ENCODE measurements at places on chromosomes 2 and 18. TPM values are rescaled to one million over a fixed set of nuclear protein-coding genes. Genes with fewer than 3 reads are reported as not detected.

SP140 gene
- 0.35 TPM for total RNA-seq

DNA sequence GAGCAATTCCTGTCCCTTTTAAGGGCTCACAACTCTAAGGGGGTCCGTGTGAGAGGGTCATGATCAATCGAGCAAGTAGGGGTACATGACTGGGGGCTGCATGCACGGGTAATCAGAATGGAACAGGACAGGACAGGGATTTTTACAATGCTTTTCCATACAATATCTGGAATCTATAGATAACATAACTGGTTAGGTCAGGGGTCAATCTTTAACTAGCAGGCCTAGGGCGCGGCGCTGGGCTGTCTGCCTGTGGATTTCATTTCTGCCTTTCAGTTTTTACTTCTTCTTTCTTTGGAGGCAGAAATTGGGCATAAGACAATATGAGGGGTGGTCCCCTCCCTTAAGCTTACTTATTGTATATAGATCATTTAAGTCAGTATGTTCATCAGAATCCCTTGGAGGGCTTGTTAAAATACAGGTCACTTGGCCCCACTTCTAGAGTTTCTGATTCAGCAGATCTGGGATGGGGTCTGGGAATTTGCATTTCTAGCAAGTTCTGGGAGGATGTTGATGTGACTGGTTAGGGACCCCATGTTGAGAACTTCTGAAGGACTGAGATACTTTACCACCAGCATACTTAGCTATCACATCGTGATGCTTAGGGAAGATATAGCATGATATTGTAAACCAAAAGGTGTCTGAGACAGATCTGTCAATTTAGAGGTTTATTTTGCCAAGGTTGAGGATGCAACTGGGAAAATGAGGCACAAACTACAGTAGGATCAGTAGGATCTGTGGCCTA is 2.8 kb upstream of the INPP4A start:
- H3K4me1 ChIP-seq = peaks cover 13% of the 10 kb centered on the region
- no peaks in the 10 kb centered on the region for H3K36me3 ChIP-seq
- DNase-seq = no peak
- H3K4me3 ChIP-seq = no peak overlapping the region

DNA sequence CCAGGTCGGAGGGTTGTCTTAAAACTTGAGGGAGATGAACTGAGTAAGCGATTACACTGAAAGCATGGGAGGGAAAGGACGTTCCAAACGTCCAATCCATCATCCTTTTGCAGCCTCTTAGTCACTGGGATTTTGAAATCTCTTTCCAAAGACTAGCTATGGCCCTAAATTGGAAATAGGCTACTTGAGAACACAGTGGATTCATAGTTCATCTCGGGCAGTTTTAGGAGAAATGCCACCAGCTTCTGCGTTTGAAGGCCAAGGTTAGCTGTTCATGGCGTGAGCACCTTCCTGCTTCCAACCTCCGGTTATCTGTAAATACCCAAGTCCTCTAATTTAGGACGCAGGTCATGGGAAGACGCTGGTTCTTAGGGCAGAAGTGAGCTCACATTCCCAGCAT is 821 bp upstream of the EML6 start:
- peak overlapping the region; percentile 70 for H3K4me3 ChIP-seq
- peak; percentile 35 for DNase-seq
- H3K27ac ChIP-seq = peak overlapping the region; percentile 56
- H3K4me1 ChIP-seq = peaks cover 15% of the 10 kb centered on the region
- H3K27me3 ChIP-seq = peaks cover 30% of the 10 kb centered on the region
- H3K36me3 ChIP-seq = no peaks in the 10 kb centered on the region

- H3K4me3 ChIP-seq = no peak overlapping the region
- no peaks in the 10 kb centered on the region for H3K27me3 ChIP-seq
- no peak for DNase-seq
- H3K36me3 ChIP-seq = no peaks in the 10 kb centered on the region
- no peak overlapping the region for H3K27ac ChIP-seq
Measured at GRCh38 chr2:24438106-24438505, 52.9 kb upstream of the NCOA1 start.

DNA sequence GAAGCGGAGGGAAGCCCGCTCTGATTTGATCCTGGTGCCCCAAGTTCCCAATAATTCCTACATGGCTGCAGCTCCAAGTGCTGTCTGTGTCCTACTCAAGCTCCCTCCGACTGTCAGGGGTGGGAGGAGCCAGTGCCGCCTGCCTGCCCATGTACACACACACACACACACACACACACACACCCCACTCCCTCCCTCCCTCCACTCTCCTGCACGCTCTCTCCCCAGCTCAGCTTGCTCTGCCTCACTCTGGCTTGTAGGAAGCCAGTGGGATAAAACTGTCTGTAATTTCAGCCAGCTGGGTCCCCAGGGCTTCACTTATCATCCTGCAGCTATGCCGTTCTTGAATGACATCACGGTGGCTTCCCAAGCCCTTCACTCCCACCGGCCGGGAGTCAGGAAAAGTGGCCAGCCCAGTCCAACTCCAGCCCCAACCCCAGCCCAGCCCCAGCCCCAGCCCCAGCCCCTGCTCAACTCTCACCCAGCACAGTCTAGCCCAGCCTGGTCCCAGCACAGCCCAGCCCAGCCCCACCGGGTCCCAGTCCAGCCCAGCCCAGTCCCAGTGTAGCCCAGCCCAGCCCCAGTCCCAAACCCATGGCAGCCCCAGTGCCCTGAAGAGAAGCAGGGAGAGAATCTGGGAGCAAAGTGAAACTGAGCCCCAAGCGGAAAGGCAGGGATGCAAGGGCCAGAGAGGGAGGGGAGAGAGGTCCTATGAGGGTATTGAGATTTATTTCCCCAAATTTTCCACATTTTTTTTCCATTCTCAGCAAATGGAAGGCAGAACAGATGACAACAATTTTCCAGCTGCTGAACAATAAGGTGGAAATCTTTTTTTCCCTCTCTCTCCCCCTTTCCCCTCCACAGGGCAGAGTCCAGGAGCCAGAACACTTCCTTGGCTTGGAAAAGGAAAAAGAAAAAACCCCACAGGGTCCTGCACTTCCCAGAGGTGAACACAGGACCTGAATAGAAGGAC is 144.0 kb downstream of the TNS1 start:
- H3K4me1 ChIP-seq = no peaks in the 10 kb centered on the region
- H3K4me3 ChIP-seq = no peak overlapping the region
- DNase-seq = peak; percentile 19
- H3K36me3 ChIP-seq = no peaks in the 10 kb centered on the region

GRCh38 chr2:217799563-217800432 is 203.0 kb downstream of the TNS1 start:
- H3K4me3 ChIP-seq = no peak overlapping the region
- no peaks in the 10 kb centered on the region for H3K36me3 ChIP-seq
- H3K27ac ChIP-seq = no peak overlapping the region
- H3K4me1 ChIP-seq = peaks cover 12% of the 10 kb centered on the region
- DNase-seq = no peak

NOSTRIN gene
- 50.9 TPM for total RNA-seq

SH3RF3 gene
- 0.02 TPM for total RNA-seq

SERPINB13 gene
- total RNA-seq = not detected

GRCh38 chr18:39909706-39910105 is 2045.3 kb upstream of the PIK3C3 start:
- no peaks in the 10 kb centered on the region for H3K27me3 ChIP-seq
- no peak overlapping the region for H3K27ac ChIP-seq
- no peaks in the 10 kb centered on the region for H3K4me1 ChIP-seq
- no peaks in the 10 kb centered on the region for H3K36me3 ChIP-seq
- H3K4me3 ChIP-seq = no peak overlapping the region
- DNase-seq = no peak

DNA sequence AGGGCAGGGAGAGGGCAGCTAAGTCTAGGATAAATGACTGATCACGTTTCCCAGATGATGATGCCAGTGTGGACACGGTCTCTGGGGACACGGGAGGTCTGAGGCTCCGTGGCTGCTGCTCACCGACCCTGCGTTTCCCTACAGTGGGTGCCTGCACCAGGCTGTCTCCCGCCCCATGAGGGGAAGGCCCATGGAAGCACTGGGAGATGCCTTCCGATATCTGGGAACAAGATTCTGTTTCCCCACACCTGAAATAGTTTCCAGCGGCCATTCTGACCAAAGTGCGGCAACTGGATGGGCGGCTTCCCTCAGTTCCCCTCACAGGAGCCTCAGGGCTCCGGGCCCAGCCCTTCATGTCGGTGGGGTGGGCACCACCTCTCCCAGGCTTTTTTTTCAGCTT is 83.1 kb downstream of the EDAR start:
- H3K4me3 ChIP-seq = no peak overlapping the region
- H3K36me3 ChIP-seq = no peaks in the 10 kb centered on the region
- DNase-seq = no peak

- peak; percentile 19 for DNase-seq
- no peaks in the 10 kb centered on the region for H3K36me3 ChIP-seq
- no peaks in the 10 kb centered on the region for H3K27me3 ChIP-seq
- H3K27ac ChIP-seq = no peak overlapping the region
- no peaks in the 10 kb centered on the region for H3K4me1 ChIP-seq
Measured at GRCh38 chr2:136141510-136142149, 23.7 kb upstream of the CXCR4 start.

GRCh38 chr2:173511357-173511756 is 156.7 kb downstream of the CDCA7 start:
- peaks cover 7% of the 10 kb centered on the region for H3K27me3 ChIP-seq
- no peak overlapping the region for H3K27ac ChIP-seq
- H3K4me1 ChIP-seq = no peaks in the 10 kb centered on the region
- H3K36me3 ChIP-seq = no peaks in the 10 kb centered on the region
- DNase-seq = no peak

- H3K27me3 ChIP-seq = peaks cover 23% of the 10 kb centered on the region
- no peak for DNase-seq
- no peak overlapping the region for H3K27ac ChIP-seq
- no peaks in the 10 kb centered on the region for H3K36me3 ChIP-seq
Measured at GRCh38 chr18:22213333-22213973, 44.1 kb downstream of the GATA6 start.

- no peaks in the 10 kb centered on the region for H3K36me3 ChIP-seq
- no peak overlapping the region for H3K4me3 ChIP-seq
- DNase-seq = no peak
- no peaks in the 10 kb centered on the region for H3K4me1 ChIP-seq
- no peaks in the 10 kb centered on the region for H3K27me3 ChIP-seq
Measured at GRCh38 chr18:62730941-62731340, 15.6 kb downstream of the PHLPP1 start.

DNA sequence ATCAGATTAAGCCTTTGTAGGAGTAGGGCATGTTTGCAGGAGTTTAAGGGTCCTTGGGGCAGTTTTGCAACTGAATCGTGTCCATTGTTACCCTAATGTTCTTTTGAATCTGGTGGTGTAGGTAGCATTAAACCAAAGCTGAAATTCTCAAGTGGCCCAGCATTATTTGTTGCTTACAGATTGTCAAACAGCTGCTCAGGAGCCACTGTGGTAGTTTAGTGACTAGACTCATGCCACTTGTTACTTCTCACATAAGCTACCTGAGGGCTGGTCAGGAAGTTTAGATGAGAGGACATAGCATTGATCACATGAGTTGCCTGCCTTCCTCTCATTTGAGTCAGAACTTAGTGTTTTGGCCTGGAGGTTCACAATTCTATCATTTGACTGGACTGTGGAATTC is 157.6 kb downstream of the HAUS1 start:
- peaks cover 32% of the 10 kb centered on the region for H3K36me3 ChIP-seq
- no peak overlapping the region for H3K4me3 ChIP-seq
- DNase-seq = no peak
- H3K27ac ChIP-seq = no peak overlapping the region
- no peaks in the 10 kb centered on the region for H3K27me3 ChIP-seq

ANO7 gene
- total RNA-seq = 4.1 TPM

DNA sequence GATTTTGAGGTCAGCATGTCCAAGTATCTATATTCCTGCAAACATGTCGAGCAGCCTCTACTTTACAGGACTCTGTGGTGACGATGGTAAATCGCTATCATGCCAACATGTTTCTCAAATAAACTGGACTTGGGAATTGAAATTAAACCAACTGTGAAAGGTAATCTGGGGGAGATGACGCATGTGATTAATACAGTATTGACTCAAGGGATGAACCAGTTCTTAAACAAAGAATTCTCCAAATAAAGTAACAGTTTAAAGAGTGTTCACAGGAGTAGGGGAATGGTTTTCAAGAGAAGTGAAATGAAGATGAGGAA is 54.3 kb downstream of the THUMPD2 start:
- H3K4me1 ChIP-seq = no peaks in the 10 kb centered on the region
- no peaks in the 10 kb centered on the region for H3K36me3 ChIP-seq
- peaks cover 10% of the 10 kb centered on the region for H3K27me3 ChIP-seq
- no peak for DNase-seq
- no peak overlapping the region for H3K4me3 ChIP-seq

DNA sequence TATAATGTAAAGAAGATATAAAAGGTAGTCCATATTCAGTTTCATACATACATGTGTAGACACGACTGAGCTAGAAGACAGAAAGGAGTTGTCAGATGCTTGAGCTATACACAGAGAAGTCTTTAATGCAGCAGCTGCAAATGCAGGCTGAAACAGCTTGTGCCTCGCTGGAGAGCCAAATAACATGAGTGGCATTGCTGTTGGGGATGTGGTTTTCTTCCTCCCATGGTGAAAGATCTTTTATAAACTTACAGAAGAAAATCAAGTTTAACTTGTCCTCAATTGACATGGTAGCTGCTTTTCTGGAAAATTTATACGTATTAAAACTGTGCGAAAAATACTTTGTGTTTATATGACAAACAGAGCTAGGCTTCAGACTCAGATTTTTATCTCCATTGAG is 16.4 kb upstream of the IL1R1 start:
- no peaks in the 10 kb centered on the region for H3K27me3 ChIP-seq
- no peak overlapping the region for H3K4me3 ChIP-seq
- no peaks in the 10 kb centered on the region for H3K36me3 ChIP-seq
- H3K27ac ChIP-seq = no peak overlapping the region
- DNase-seq = no peak
- no peaks in the 10 kb centered on the region for H3K4me1 ChIP-seq

AP1S3 gene
- 2.5 TPM for total RNA-seq

- H3K36me3 ChIP-seq = no peaks in the 10 kb centered on the region
- no peak overlapping the region for H3K27ac ChIP-seq
- no peaks in the 10 kb centered on the region for H3K27me3 ChIP-seq
- DNase-seq = no peak
- no peak overlapping the region for H3K4me3 ChIP-seq
Measured at GRCh38 chr2:22821458-22821857, 563.5 kb upstream of the KLHL29 start.

DNA sequence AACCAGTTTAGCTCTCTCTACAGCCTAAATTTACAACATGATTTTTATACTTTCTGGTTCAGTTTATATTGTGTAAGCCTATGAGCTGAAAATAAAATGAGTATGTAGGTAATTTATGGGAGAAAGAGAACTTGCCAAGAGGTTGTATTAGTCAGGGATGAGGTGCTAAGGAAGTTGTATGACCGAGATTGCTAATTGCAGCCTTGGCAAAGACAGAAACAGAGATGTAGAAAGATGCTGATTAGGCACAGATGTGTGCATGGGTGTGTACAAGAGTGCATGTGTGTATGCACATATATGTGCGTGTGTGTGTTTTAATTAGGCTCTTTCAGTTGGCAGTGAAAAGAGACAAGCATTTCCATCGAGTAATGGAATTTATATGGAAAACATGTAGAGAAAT is 213.9 kb downstream of the FBXO15 start:
- H3K4me3 ChIP-seq = no peak overlapping the region
- no peak overlapping the region for H3K27ac ChIP-seq
- H3K36me3 ChIP-seq = no peaks in the 10 kb centered on the region
